Inflammatory macrophage (primary cell): ENCODE measurements at places on chromosomes 5 and 9.

GRCh38 chr9:127122176-127123063 lies at the start of gene ANGPTL2:
Gene ANGPTL2, minus strand, starts transcription at chr9:127122635. Its CDS starts 13,904 bp downstream, at chr9:127108731.
- DNase-seq: peak; percentile 50

DNA sequence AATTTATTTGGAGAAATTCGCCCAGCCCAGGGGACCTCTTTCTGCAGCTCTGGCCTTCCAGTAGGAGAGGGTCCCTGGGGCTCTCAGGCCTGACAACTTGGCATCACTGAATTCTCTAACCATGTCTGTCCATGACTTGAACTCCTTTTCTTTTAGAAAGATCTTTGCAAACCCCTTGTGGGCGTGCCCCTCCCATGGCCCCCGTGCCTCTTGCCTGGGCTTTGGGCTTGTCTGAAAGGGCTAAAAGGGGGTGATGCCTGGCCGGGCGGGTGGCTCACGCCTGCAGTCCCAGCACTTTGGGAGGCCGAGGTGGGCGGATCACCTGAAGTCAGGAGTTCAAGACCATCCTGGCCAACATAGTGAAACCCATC lies 3.2 kb upstream of the SQSTM1 start:
- no peak for DNase-seq

DNA sequence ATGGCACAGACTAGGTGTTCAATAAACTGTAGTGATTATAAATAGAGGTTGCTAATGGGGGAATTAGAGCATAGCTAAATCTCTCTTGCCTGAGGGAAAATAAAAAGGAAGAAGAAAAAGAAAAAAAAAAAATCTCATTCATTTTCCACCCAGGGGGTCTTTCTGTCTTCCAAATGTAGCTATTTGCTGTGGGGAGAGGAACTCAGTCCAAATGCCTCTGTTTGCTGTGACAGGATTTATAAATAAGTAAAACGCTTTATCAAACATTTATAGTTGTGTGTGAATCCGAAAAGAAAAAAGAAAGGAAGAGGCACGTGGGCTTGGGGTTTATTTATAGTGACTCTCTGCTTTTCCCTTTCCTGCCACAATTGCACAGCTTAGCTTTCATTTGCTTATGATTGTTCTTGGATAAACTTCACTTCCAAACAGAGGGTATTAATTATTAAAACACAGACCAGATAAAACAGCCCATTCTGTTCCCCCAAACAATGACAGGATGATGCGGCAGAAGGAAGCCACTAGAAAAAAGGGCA lies 245.7 kb downstream of the ASTN2 start:
- no peak for DNase-seq

GRCh38 chr5:131538177-131538593 lies 96.8 kb downstream of the RAPGEF6 start:
- DNase-seq: peak; percentile 83

GRCh38 chr5:73770172-73771025 lies 144.4 kb downstream of the ARHGEF28 start:
- DNase-seq: no peak

DNA sequence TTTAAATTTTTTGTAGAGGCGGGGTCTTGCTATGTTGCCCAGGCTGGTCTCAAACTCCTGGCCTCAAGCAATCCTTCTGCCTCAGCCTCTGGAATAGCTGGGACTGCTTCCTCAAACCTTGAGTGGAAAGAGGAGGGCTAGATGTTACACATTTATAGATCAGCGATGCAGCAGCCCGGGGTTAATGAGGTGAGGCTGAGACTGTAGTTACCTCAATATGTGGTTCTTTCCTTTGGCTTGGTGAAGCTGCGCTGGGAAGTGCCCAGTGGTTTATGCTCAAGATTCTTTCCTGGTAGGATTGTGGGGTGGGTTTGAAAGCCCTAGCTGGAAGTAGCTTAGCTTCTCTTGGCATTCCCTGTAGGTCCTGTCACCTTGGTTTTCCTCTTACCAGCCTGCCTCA lies 22.5 kb downstream of the ZNF618 start:
- DNase-seq: no peak

DNA sequence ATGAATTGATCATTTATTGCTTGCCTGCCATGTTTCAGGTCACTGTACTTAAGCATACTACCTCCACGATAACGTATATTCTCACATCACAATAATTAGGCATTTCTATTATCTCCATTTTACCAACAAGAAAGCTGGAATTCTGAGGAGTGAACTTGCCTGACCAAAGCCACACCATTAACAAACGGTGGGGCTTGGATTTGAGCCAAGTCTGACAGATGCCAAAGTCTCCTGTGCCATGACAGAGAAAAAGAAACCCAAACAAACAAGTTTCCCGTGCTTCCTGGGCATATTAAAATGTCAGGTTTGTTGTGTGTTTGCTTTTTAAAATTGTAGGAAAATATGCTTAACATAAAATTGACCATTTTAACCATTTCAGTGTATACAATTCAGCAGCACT lies 40.8 kb upstream of the KCNV2 start:
- no peak for DNase-seq

GRCh38 chr9:126109575-126109974 lies 217.1 kb upstream of the MVB12B start:
- DNase-seq: no peak

- no peak for DNase-seq
Measured at GRCh38 chr5:115033861-115034260, 135.8 kb downstream of the TRIM36 start.

DNA sequence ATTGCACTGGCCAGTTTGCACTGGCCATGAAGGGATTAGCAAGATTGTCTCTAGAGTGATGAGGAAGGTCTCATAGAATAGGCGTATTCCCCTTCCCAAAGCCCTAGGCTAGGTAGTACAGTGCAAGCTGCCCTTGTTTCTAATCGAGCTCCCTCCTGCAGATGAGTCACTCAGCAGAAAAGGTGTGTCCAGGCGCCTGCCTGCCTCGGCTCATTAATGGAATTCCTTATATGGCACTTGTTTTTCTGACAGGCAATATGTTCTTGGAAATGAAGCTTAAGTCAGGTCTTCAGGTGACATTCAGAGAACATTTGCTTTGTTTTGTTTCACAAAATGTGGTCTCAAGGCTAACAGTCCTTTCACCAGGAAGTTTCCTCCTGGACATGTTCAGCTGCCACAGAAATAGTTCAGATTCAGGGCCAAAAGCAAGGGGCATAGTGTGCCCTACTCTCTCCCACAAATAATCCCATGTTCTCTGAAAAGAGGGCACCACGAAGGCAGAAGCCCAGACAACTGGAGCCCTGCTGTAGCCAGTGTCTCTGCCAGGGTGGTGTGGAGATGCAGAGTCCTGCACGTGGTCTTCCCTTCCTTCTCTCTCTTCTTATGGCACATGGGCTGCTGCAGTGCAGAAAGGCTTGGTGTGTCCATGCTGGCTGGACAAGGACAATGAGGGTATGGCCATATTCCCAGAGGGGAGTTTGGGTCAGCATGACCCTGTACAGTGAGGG lies 281.1 kb upstream of the MAP3K1 start:
- DNase-seq: no peak

DNA sequence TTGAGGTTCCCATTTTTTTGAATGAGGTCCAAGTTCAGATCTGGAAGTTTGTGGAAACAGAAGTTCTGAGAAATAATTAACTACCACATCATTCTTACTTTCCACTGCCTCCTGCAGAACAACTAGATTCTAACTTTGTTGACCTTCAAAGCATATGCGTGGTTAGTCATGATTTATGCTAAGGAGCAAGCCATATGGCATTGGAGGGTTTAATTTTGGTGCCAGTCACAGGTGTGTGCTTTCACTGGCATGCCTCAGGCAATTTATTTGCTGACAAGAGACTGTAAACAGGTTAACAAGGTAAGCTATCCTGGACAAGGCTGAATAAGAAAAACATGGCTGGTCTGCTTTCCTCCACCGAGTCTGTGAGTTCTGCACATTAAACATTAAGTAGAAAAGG lies 31.5 kb downstream of the HMHB1 start:
- DNase-seq: no peak

- DNase-seq: peak; percentile 90
Measured at GRCh38 chr5:154849791-154850201, 607 bp downstream of the FAXDC2 start.

- DNase-seq: no peak
Measured at GRCh38 chr5:101605700-101606099, 690.4 kb downstream of the SLCO4C1 start.

- DNase-seq: peak; percentile 95
Measured at GRCh38 chr5:175853573-175854230, 17.7 kb upstream of the CPLX2 start.
